ENCODE measurements at places on chromosomes 5 and 9.

GRCh38 chr9:69232135-69232534 is 58.1 kb downstream of the TJP2 start:
- DNase-seq = no peak

GRCh38 chr9:135907006-135907430 is 328 bp downstream of the CAMSAP1 start:
- no peak for DNase-seq

DNA sequence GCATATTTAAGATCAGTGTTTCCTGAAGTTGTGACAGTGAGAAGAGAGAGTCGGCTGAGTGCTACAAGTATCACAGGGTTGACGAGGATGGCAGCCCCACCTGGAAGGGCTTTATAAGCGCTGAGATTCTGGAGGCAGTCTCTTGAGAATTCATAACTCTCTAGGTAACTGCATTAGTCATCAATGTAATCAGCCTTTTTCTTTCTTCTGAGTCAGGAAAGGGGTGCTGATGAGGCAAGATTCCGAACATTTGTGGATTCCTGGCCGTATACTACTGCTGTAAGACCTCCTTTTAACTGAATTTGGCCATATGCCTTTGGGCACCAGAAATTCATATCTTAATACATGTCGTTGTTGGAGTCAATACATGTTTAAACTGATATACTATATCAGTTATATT is 6.6 kb upstream of the RNF20 start:
- DNase-seq = no peak

DNA sequence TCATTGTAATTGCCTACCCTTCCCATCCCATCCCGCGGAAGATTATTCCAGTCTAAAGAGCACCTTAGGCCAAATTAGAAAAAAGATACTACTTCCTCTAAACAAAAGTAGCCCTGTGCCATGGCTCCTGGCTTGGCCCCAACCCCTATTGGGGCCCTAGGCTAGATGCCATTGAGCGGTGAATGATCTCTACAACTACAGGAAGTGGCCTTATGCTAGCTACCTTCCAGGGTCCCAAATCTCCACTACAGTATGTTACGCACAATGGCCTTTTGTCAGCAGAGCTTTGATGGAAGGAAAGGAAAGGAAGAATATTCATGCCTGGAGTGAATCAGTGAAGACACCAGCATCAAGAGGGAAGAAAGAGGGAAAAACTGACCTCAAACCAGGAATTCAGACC is 73.3 kb upstream of the OSMR start:
- DNase-seq = no peak

DNA sequence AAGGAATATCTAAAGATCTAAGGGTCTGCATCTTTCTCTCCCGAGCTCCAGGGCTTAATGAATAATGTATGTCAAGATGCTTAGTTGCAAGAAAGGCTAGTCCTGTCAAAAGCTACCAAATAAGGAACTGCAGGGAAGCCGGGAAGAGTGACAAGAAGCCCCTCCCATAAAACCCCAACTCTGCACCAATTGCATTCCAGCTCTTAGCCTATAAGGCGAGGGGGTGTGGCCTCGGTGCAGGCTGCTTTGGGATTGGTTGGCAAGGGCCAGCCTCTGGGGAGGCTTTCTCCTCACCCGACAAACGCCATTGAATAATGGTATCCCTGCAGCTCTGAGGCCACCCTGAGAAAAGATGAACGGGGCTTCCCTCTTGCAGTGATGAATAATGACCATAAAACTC is 416.9 kb downstream of the RAB3C start:
- DNase-seq = no peak

All from activated CD4-positive, CD25-positive, alpha-beta regulatory T cell (primary cell).